ENCODE measurements at places on chromosomes 6 and 20. TPM values are rescaled to one million over a fixed set of nuclear protein-coding genes. Genes with fewer than 3 reads are reported as not detected.

GRCh38 chr6:60671369-60671768, 1614.7 kb downstream of the KHDRBS2 start:
- no peak overlapping the region for H3K4me3 ChIP-seq
- H3K4me1 ChIP-seq: no peaks in the 10 kb centered on the region
- H3K27ac ChIP-seq: no peak overlapping the region
- no peaks in the 10 kb centered on the region for H3K27me3 ChIP-seq
- DNase-seq: no peak

DNA sequence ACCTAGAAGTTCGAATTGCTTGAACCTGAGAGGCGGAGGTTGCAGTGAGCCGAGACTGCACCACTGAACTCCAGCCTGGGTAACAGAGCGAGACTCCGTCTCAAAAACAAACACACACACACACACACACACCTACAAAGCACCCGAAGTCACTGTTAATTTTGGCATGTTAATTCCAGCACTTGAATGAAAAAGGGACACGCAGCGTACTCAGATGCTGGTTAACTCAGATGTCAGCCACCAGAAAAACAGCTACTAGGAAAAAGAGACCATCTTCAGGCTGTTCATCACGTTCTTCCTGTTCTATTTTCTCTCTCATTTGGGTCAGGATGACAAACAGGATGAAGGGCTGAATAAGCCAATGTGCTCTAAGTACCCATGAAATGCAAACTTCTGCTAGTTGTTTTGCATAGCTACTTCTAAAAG, 46.9 kb downstream of the BLOC1S5 start:
- peaks cover 23% of the 10 kb centered on the region for H3K4me1 ChIP-seq
- peak overlapping the region; percentile 44 for H3K4me3 ChIP-seq
- H3K27ac ChIP-seq: peak overlapping the region; percentile 78

DNA sequence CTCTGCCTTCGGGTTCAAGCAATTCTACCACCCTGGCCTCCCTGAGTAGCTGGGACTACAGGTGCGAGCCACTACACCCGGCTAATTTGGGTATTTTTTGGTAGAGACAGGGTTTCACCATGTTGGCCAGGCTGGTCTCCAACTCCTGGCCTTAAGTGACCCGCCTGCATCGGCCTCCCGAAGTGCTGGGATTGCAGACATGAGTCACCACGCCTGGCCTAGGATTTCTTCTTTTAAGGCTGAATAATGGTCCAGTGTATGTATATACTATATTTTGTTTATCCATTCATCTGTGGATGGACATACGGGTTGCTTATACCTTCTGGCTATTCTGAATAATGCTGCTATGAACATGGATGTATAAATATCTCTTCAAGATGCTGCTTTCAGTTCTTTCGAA, 17.1 kb downstream of the RIOK1 start:
- H3K36me3 ChIP-seq: peaks cover 73% of the 10 kb centered on the region
- H3K27ac ChIP-seq: no peak overlapping the region
- no peaks in the 10 kb centered on the region for H3K27me3 ChIP-seq
- H3K4me1 ChIP-seq: no peaks in the 10 kb centered on the region
- DNase-seq: no peak
- H3K4me3 ChIP-seq: no peak overlapping the region

DNA sequence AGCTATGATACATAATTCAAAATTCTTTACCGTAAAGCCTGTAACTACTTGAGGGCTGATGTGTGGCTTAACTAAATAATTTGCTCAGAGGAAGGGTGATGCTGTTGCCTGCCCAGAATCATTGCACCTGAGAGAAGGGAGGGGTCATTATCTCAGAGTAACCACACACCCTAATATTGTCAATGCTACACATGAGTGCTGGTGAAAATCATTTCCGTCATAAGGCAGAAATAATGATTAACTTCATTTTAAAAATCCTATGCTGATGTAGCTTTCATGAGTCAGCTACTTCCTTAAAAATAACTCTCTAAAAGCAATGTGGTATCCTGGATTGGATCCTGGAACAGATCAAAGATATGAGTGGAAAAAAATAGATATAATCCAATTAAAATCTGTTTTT, 146.4 kb upstream of the FAM83B start:
- H3K36me3 ChIP-seq: no peaks in the 10 kb centered on the region
- DNase-seq: no peak
- peaks cover 3% of the 10 kb centered on the region for H3K4me1 ChIP-seq
- no peak overlapping the region for H3K27ac ChIP-seq
- no peak overlapping the region for H3K4me3 ChIP-seq

- DNase-seq: no peak
- no peaks in the 10 kb centered on the region for H3K4me1 ChIP-seq
- no peaks in the 10 kb centered on the region for H3K27me3 ChIP-seq
- no peak overlapping the region for H3K4me3 ChIP-seq
These were observed 25.6 kb upstream of the FOXC1 start for GRCh38 chr6:1584146-1584545.

DNA sequence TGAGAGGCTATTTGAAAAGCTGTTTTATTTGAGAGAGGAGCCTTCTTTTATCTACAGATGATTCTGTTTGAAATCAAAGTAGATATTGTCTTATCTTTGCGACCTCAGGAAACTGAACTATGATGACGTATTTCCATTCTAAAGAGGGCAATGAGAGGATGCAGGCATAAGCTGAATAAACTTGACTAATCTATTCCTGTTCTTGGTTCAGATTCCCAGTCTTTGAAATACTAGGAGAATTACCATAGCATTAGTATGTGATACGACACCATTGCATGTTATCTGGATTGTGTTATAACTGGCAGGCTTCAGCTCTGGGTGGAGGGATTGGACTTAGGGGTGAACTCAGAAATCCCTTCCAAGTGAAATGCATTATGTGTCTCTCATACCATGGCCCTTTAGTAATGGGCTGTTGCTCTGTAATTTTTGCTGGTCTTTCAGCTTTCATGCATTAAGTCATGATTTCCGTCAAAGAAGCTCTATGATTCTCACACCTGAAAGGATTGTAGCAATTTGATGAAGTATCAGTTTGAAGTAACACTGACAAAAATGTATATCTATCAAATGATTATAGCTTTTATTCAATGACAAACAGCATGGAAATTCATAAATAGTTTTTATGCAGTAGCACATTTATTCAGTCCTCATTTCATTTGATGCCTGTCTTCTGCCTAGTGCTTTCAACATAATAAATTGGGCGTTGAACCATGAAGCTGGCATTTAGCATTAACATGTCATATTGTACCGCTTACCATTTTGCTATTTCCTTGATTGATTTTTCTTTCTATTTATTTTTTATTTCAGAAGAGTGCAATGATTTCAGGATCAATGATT, 138.4 kb upstream of the SPACA1 start:
- H3K4me3 ChIP-seq: no peak overlapping the region
- no peaks in the 10 kb centered on the region for H3K36me3 ChIP-seq
- H3K27me3 ChIP-seq: no peaks in the 10 kb centered on the region
- no peak for DNase-seq
- peak overlapping the region; percentile 64 for H3K27ac ChIP-seq

JPH2 gene
- not detected for total RNA-seq

TENT5A gene
- not detected for total RNA-seq

GRCh38 chr20:38973645-38974044, 11.5 kb downstream of the DHX35 start:
- peaks cover 14% of the 10 kb centered on the region for H3K36me3 ChIP-seq
- H3K27me3 ChIP-seq: no peaks in the 10 kb centered on the region
- no peak overlapping the region for H3K27ac ChIP-seq
- peaks cover 10% of the 10 kb centered on the region for H3K4me1 ChIP-seq
- no peak overlapping the region for H3K4me3 ChIP-seq

GRCh38 chr6:122109075-122109474, 290.4 kb upstream of the HSF2 start:
- no peak for DNase-seq
- H3K4me3 ChIP-seq: no peak overlapping the region
- no peak overlapping the region for H3K27ac ChIP-seq
- no peaks in the 10 kb centered on the region for H3K4me1 ChIP-seq
- no peaks in the 10 kb centered on the region for H3K36me3 ChIP-seq
- no peaks in the 10 kb centered on the region for H3K27me3 ChIP-seq

SMOC2 gene
- total RNA-seq: not detected

- no peak for DNase-seq
- H3K4me1 ChIP-seq: peaks cover 5% of the 10 kb centered on the region
- no peaks in the 10 kb centered on the region for H3K27me3 ChIP-seq
- H3K4me3 ChIP-seq: no peak overlapping the region
These were observed 28.9 kb downstream of the ESF1 start for GRCh38 chr20:13755809-13756208.

DYNLRB1 gene
- 179 TPM for total RNA-seq

PRSS35 gene
- total RNA-seq: not detected

- H3K4me1 ChIP-seq: no peaks in the 10 kb centered on the region
- DNase-seq: no peak
- H3K4me3 ChIP-seq: no peak overlapping the region
- H3K36me3 ChIP-seq: no peaks in the 10 kb centered on the region
- H3K27me3 ChIP-seq: no peaks in the 10 kb centered on the region
These were observed 184.5 kb upstream of the TCF21 start for GRCh38 chr6:133704371-133704770.

DOK5 gene
- not detected for total RNA-seq

GRCh38 chr6:97399208-97399607, 116.2 kb upstream of the MMS22L start:
- no peak overlapping the region for H3K27ac ChIP-seq
- no peak for DNase-seq
- H3K4me3 ChIP-seq: no peak overlapping the region

DNA sequence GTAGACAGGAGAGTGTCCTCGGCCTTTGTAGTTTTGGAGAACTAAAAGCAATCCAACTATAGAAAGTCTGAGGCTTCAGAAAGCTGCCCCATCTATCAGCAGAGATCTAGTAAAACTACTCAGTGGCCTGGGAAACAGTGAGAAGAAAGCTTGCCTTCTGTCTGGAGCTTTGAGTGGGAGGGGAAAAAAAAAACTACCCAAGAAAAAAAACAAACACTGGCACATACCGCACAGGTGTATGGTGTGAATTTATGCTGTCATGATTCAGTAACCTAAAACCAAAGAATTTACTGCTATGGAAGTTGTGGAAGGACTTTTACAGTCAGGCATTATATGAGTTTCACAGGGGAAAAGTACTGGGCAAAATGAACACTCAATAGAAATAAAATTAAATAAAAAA, 280.5 kb downstream of the ADGRB3 start:
- no peaks in the 10 kb centered on the region for H3K4me1 ChIP-seq
- H3K27me3 ChIP-seq: no peaks in the 10 kb centered on the region
- H3K4me3 ChIP-seq: no peak overlapping the region

CCM2L gene
- 0.78 TPM for total RNA-seq

CST1 gene
- not detected for total RNA-seq

GRCh38 chr6:28988536-28989311, 16.4 kb downstream of the ZNF311 start:
- no peaks in the 10 kb centered on the region for H3K4me1 ChIP-seq
- H3K27me3 ChIP-seq: no peaks in the 10 kb centered on the region
- H3K27ac ChIP-seq: no peak overlapping the region
- no peaks in the 10 kb centered on the region for H3K36me3 ChIP-seq
- no peak overlapping the region for H3K4me3 ChIP-seq

GRCh38 chr20:53493311-53493857, 100.3 kb downstream of the ZNF217 start:
- H3K4me3 ChIP-seq: no peak overlapping the region
- H3K27ac ChIP-seq: no peak overlapping the region
- no peaks in the 10 kb centered on the region for H3K4me1 ChIP-seq
- H3K27me3 ChIP-seq: no peaks in the 10 kb centered on the region

- H3K4me3 ChIP-seq: no peak overlapping the region
- H3K27ac ChIP-seq: no peak overlapping the region
- no peaks in the 10 kb centered on the region for H3K36me3 ChIP-seq
- no peaks in the 10 kb centered on the region for H3K4me1 ChIP-seq
- H3K27me3 ChIP-seq: no peaks in the 10 kb centered on the region
- DNase-seq: no peak
These were observed 110.8 kb downstream of the TNFAIP3 start for GRCh38 chr6:137977814-137978213.

GRCh38 chr6:140758169-140758877, 1374.4 kb upstream of the GJE1 start:
- H3K4me3 ChIP-seq: no peak overlapping the region
- no peak overlapping the region for H3K27ac ChIP-seq
- peaks cover 8% of the 10 kb centered on the region for H3K4me1 ChIP-seq
- no peaks in the 10 kb centered on the region for H3K36me3 ChIP-seq

ZSWIM1 gene
- total RNA-seq: 19.0 TPM

DNA sequence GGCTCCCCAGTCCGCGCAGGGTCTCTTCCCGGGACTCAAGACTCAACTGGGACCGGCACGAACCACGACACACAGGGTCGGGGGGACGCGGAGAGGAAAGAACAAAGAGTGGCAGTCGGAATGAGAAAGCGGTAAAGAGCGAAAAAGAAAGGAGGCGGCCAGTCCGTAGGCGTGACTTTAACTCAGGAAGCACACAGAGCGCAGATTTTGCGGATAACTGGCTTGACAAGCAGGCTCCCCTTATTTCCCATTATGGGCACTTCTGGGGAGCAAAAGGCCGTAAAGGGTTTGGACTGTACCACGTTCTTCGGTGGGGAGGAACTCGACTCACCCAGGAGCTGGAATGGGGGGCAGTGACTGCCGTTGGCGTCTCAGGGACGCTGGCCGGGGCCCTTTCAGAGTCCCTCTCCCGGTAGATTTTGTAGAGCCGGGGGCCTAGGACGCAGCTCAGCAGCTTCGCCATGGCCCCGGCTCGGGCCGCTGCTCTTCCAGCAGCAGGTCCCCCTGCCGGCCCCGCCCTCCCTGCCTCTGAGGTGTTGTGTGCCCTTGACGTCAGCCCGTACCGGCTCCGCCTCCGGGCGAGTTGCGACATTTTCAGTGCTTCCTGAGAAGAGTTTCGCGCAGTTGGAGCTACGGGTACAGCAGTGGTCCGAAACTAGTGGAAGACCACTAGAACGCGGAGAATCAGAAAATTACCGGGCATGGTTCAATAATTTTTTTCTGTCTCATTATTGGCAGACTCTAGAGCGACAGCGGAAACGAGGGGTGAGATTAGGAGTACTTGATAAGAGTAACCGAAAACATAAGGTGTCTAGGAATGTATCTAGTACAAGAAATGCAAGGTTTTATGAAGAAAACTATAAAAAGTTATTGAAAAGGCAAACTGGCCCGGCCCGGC, at the start of gene ABHD16A:
Gene ABHD16A, minus strand, starts transcription at position 506 of the 898 bp plus-strand sequence. Its CDS starts 43 bp downstream, at position 463.
- DNase-seq: peak; percentile 99
- peak within 1 kb of the TSS; percentile 84 for H3K4me3 ChIP-seq
- peak within 1 kb of the TSS; percentile 86 for H3K27ac ChIP-seq
- peaks cover 28% of the 10 kb centered on the region for H3K4me1 ChIP-seq

DNA sequence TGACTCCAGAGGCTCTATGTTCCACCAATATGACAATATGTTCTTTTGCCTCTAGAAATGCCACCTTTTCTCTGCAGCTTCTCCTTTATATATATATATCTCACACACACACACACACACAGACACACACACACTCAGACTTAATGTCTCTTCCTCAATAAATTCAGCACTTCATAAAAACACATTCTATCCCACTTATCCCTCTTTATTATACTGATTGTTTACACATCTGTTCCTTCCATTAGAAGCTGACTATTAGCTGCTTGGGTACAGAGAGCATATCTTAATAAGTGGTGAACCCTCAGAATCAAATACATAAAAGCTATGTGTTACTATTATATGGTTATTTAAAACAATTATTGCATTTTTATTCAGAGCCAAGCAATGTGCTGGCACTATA, 23.3 kb downstream of the NRSN1 start:
- no peaks in the 10 kb centered on the region for H3K27me3 ChIP-seq
- no peaks in the 10 kb centered on the region for H3K4me1 ChIP-seq
- no peak overlapping the region for H3K4me3 ChIP-seq
- no peak overlapping the region for H3K27ac ChIP-seq
- no peaks in the 10 kb centered on the region for H3K36me3 ChIP-seq

OR2J2 gene
- not detected for total RNA-seq

- no peak overlapping the region for H3K4me3 ChIP-seq
- no peaks in the 10 kb centered on the region for H3K27me3 ChIP-seq
- H3K27ac ChIP-seq: no peak overlapping the region
These were observed 623 bp upstream of the SNX9 start for GRCh38 chr6:157822245-157823000.

Measured in Karpas-422 (cell line).